ENCODE measurements at places on chromosomes 1 and 21.

GRCh38 chr1:6984536-6984935 lies 199.3 kb downstream of the CAMTA1 start:
- no peak for DNase-seq

- DNase-seq: no peak
Observed at GRCh38 chr1:183710333-183710732, 57.2 kb upstream of the APOBEC4 start.

DNA sequence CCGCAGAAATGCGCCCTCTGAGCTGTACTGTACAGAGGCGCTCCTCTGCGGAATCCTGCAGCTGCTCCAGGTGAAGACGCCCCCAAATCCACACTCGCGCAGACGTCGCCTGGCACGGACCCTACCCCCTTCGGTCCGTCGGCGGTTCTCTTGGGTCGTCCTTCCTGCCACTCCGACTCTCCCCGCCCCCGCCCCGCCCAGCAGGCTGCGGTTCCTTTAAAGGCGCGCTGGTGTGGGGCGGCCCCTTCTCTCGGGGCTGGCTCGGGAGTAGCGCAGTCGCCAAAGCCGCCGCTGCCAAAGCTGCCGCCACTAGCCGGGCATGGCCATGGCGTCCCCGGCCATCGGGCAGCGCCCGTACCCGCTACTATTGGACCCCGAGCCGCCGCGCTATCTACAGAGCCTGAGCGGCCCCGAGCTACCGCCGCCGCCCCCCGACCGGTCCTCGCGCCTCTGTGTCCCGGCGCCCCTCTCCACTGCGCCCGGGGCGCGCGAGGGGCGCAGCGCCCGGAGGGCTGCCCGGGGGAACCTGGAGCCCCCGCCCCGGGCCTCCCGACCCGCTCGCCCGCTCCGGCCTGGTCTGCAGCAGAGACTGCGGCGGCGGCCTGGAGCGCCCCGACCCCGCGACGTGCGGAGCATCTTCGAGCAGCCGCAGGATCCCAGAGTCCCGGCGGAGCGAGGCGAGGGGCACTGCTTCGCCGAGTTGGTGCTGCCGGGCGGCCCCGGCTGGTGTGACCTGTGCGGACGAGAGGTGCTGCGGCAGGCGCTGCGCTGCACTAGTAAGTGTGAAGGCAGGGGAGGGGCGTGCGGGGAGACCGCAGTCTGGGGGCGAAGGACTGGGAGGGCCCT lies at the start of gene RASSF5:
Gene RASSF5, plus strand, starts transcription at position 248 of the 846 bp plus-strand sequence. Its CDS starts 72 bp downstream, at position 320.
- peak; percentile 79 for DNase-seq

- no peak for DNase-seq
Observed at GRCh38 chr1:29744684-29745490, 508.6 kb downstream of the PTPRU start.

GRCh38 chr1:25065795-25066238 lies 135.7 kb upstream of the RUNX3 start:
- DNase-seq: no peak

GRCh38 chr1:160346958-160347357 lies 3.8 kb downstream of the NCSTN start:
- DNase-seq: no peak
